Testis (tissue), 5 donors: ENCODE measurements at places on chromosomes 1 and 21. TPM values are rescaled to one million over a fixed set of nuclear protein-coding genes. Genes with fewer than 3 reads are reported as not detected.

The TOR1AIP2 gene
- 25.9 TPM for polyA plus RNA-seq

The GPR25 gene
- not detected for polyA plus RNA-seq

The CCDC185 gene
- polyA plus RNA-seq, result 64.8 TPM

The HFM1 gene
- 12.6 TPM for polyA plus RNA-seq

The SORT1 gene
- 110 TPM for polyA plus RNA-seq

The RNF186 gene
- polyA plus RNA-seq, result not detected

DNA sequence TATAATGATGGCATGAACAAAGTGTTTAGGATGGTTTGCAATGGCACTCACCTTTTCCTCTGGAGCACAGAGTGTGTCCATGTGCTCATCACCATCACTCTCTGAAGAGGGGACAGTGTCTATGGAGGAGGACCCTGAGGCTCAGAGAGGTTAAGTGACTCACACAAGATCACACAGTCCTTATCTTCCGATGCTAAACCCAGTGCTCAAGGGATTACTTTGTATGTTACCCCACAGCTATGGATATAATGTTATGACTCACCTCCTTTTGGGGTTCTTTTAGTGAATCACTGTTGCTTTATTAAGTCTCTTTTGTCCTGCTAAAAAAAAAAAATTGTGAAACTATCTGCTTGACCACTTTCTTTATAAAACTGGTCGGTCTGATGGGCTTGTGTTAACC is 67.6 kb downstream of the TENT5C start:
- no peak overlapping the region for H3K27ac ChIP-seq
- H3K36me3 ChIP-seq, result no peaks in the 10 kb centered on the region
- H3K4me1 ChIP-seq, result peaks cover 10% of the 10 kb centered on the region
- DNase-seq, result no peak
- no peak overlapping the region for H3K4me3 ChIP-seq
- H3K27me3 ChIP-seq, result no peaks in the 10 kb centered on the region

- no peak for DNase-seq
- H3K36me3 ChIP-seq, result no peaks in the 10 kb centered on the region
- H3K4me1 ChIP-seq, result peaks cover 8% of the 10 kb centered on the region
- H3K27ac ChIP-seq, result peak overlapping the region; percentile 99
These were observed 2.3 kb downstream of the EGLN1 start for GRCh38 chr1:231419738-231420298.

- DNase-seq, result no peak
- no peak overlapping the region for H3K27ac ChIP-seq
- H3K36me3 ChIP-seq, result no peaks in the 10 kb centered on the region
- H3K27me3 ChIP-seq, result no peaks in the 10 kb centered on the region
- H3K4me1 ChIP-seq, result no peaks in the 10 kb centered on the region
These were observed 1.4 kb upstream of the RHBG start for GRCh38 chr1:156367383-156368156.

DNA sequence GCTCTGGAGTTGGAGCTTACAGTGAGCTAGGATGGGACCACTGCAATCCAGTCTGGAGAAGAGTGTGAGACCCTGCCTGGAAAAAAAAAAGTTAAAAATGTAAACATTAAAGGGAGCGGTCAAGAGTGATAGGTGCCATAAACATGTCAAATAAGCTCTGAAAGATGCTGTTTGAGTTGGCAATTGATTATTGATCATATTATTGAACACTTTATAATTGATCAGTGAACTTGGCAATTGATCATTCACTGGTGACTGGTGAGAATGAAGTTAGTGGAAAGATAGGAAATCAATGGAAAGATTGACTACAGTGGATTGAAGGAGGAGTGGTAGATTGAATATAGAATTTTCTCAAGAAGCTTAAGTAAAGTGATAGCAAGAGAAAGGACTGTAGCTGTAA is 64.3 kb upstream of the MPC2 start:
- no peak overlapping the region for H3K4me3 ChIP-seq
- no peaks in the 10 kb centered on the region for H3K36me3 ChIP-seq
- H3K4me1 ChIP-seq, result no peaks in the 10 kb centered on the region
- no peak overlapping the region for H3K27ac ChIP-seq
- DNase-seq, result no peak
- H3K27me3 ChIP-seq, result no peaks in the 10 kb centered on the region

DNA sequence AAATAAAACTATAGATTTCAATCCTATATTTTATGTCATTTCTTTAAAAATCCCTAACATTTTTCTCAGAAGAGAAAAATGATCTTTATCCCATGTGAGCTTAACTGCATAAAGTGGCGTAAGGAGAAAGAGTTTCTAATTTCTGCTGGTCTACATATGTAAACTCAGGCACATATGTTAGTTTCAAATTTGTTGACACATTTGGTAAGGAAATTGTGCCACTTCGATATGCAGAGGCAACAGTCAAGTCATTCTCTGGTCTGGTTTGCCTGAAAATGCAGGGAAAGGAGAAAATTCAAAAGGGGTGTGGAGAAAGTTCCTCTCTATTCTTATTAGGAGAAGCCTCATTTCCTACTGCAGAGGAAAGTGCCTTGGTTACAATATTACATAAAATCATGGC is 11.5 kb downstream of the KCNA3 start:
- DNase-seq, result no peak
- H3K4me1 ChIP-seq, result no peaks in the 10 kb centered on the region
- no peak overlapping the region for H3K4me3 ChIP-seq
- no peaks in the 10 kb centered on the region for H3K36me3 ChIP-seq
- H3K27ac ChIP-seq, result no peak overlapping the region

DNA sequence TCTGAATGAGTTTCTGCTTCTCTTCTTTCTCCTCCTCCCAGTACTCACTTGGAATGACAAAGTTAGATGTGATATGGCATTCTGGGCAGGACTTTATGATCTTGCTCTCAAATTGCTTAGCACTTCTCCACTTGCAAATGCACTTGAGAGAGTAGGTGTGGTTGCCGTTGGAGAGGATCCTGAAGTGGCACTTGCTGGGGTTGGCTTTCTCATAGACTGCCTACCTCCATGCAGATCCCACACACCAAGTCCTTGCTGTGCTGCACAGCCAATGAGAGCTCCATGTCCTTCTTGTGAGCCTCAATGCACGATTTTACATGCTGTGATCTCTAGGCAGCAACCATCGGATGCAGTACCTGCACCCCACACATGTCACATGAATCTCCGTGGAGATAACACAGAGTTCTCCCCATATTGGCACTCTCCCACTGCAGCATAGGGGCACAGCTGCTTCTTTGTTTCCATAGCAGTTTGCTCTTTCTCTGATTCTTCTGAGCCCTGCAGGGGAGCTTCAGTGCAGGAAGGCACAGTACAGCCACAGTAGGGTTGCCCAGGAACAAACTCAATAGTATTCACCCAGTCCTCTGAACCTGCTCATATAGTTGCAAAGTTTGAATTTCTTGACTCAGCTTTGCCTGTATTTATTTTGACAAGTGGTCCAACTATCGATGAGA is 45.2 kb downstream of the ZNF691 start:
- DNase-seq, result no peak
- no peaks in the 10 kb centered on the region for H3K27me3 ChIP-seq
- H3K27ac ChIP-seq, result no peak overlapping the region
- no peak overlapping the region for H3K4me3 ChIP-seq
- H3K36me3 ChIP-seq, result no peaks in the 10 kb centered on the region
- H3K4me1 ChIP-seq, result no peaks in the 10 kb centered on the region

- H3K36me3 ChIP-seq, result no peaks in the 10 kb centered on the region
- no peak overlapping the region for H3K27ac ChIP-seq
- no peak for DNase-seq
- peaks cover 6% of the 10 kb centered on the region for H3K4me1 ChIP-seq
- H3K4me3 ChIP-seq, result no peak overlapping the region
These were observed 26.5 kb upstream of the ATP2B4 start for GRCh38 chr1:203599875-203600781.

DNA sequence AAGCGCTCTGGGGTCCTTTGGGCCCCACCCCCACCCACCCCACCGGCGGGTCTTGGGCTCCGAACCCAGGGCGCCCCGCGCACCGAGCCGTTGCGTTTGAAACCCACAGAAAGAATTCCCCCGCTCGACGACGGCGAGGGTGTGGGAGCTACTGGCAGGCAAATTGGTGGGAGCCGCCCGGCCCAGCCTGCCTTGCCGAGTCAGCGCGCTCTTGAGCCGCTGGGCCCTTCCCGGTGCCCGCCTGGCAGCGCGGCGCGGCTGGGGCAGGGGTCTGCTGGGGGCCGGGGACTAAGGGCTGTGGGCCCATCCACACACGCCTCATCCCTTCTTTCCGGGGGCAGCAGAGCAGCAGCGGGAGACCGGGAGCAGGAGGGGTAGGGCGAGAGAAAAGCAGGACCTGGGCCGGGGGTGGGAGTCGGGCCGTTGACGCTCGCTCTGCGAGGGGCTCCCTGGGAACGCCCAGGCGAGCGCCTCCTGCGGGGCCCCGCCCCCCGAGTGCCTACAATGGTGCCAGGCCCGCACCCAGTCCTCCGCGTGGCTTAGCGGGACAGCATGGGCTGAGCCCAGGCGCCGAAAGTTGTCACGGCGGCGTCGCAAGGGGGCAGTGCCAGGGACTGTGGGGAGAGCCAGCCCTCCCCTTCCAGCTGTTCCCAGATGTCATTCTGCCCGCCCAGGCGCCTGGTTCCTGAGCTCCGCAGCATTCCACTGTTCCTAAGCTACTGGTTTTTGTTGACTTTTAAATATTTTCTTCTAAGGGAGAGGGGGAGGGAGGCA is at the start of gene C1orf94:
Gene C1orf94, plus strand, starts transcription at position 78 of the 774 bp plus-strand sequence. CDS start 883 bp downstream, outside the sequence.
- peak within 1 kb of the TSS; percentile 48 for H3K4me3 ChIP-seq
- H3K36me3 ChIP-seq, result no peaks in the 10 kb centered on the region
- no peak within 1 kb of the TSS for H3K27ac ChIP-seq
- H3K4me1 ChIP-seq, result no peaks in the 10 kb centered on the region
- no peak for DNase-seq
